GM12865 (cell line): ENCODE measurements at places on chromosomes 7 and 10.

DNA sequence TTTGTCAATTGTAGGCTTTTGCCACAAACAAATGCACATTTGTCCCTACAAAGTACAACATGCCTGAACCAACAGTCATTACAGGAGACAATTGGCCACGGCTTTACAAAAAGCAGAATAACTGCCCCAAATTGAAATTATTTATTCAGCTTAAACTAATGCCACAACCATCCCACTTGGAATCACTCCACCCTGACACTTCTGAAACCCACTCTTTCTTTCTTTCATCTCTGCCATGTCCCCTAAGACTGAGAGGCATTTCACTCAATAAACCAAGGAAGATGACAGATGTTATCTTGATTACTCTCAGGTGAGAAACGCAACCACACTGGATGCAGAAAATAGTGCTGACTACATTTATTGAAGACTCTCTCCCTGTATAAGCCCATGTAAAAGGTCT lies 2.6 kb upstream of the NPM3 start:
- no peak for DNase-seq

GRCh38 chr7:15168489-15168888 lies 265.9 kb upstream of the DGKB start:
- no peak for DNase-seq

DNA sequence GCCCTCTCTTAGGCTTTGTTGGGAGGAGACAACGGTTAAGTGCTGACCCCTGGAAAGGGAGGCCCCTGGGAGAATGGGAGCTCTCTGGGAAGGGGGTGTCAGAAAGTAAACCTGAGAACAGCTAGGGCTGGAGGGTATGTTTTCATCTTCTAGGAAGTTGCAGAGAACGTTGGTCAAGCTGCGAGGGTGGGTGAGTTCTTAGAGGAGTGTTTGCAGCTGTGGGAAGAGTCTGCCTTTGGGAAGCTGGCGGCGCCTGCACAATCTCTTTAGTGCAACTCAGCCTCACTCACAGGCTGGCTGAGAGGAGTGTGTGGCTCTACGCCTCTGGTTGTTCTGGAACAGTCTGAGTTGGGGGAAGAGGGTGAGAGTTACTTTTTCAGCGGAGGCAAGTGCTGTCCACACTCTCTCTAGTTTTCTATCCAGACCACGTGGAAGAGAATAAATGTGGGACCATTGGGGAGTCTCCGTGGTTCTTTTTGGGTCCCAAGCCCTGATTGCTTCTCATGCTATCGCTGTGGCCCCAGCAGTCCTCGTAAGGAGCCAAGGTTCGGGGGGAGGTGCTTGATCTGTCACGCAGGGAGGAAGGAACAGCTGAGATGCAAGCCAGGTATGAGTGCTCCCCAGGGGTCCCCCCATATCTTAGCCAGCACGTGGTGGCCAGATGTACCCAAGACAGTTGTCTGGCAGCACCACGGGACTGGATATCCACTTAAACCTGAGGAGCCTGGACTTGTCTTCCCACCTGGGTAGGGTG lies 237.2 kb downstream of the BUB3 start:
- peak; percentile 96 for DNase-seq

DNA sequence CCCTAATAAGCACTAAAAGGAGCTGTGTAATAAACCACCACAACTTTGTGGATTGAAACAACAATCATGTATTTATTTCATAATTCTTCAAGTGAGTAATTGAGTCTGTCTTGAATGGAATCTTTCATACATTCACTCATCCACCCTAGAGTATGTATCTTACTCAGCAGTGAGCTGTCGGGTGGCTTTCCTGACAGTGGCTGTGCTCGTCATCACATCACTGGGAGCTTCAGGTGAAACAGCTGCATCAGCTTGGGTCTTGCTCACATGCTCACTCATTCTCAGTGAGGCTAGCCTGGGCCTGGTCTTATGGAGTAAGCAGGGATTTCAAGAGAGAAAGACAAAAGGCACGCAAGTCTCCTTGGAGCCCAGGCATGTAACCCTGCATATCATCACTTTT lies 271.4 kb downstream of the POM121L12 start:
- no peak for DNase-seq

GRCh38 chr7:38916396-38916795 lies 7.4 kb upstream of the VPS41 start:
- DNase-seq = no peak

DNA sequence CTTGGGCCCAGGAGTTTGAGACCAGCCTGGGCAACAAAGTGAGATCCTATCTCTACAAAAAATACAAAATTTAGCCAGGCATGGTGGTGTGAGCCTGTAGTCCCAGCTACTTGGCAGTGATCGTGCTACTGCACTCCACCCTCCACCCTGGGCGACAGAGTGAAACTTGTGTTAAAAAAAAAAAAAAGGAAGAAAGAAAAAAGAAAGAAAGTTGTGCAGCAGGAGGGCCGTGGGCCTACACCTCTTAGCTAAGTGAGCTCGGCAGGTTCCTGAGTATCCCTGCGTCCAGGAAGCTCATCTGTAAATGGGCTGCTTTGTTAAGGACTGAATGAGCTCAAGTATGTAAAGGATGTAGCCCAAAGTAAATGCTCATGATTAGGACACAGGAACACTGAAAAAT lies 155.0 kb downstream of the RNF216 start:
- DNase-seq = no peak

GRCh38 chr7:24354456-24354855 lies 70.5 kb downstream of the NPY start:
- no peak for DNase-seq

- peak; percentile 74 for DNase-seq
Measured at GRCh38 chr7:157250605-157251228, 86.1 kb upstream of the DNAJB6 start.

GRCh38 chr10:46106410-46107255 lies 60.6 kb upstream of the MSMB start:
- peak; percentile 47 for DNase-seq

GRCh38 chr7:149552799-149553198 lies 55.2 kb upstream of the ZNF746 start:
- no peak for DNase-seq

- DNase-seq = no peak
Measured at GRCh38 chr7:72286519-72286918, 125.6 kb downstream of the CALN1 start.

DNA sequence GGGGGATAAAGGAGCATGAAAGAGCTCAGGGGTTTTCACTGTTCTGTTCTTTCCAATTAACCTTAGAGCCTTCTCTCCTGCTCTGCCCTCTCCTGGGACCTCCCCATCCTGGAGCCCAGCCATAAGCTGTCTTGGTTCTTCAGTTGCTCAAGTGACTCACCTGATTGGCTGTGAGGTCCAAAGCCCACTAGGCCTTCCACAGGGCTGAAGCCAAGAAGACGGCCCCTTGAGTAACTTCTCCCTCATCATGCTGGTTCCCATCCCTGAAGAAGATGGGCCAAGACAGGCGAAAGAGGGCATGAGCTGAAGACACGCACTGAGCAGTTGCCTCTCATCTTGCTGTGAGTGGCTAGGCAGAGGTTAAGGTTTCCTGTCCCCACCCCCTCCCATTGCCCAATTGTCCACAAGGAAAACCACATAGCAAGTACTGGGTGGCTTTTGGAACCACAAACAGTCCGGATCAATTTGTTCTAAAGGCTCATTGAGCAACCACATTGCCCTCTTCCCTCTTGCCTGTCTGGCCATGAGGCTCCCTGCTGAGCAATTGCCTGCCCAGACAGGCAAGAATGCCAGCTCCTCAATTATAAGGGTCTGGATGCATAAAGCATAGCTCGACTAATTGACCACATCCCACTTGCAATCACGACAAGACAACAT lies 43.9 kb upstream of the GPAM start:
- no peak for DNase-seq

DNA sequence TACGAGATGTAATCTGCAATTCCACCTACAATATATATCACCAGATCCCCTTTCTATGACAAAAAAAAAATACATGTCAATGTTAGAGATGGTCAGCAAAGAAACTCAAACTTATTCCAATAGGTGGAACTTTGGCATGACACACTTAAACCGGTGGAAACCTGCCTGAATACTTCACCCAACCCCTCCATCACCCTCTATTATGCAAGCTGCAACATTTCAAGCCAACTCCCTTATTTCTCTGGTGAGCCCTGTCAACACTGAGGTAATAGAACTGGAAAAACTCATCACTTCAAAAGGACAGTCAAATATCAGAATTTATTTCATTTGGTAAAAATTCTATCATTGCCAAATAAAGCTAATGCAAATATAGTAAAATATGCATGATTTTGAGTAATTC lies 3.6 kb downstream of the ZNF438 start:
- no peak for DNase-seq

DNA sequence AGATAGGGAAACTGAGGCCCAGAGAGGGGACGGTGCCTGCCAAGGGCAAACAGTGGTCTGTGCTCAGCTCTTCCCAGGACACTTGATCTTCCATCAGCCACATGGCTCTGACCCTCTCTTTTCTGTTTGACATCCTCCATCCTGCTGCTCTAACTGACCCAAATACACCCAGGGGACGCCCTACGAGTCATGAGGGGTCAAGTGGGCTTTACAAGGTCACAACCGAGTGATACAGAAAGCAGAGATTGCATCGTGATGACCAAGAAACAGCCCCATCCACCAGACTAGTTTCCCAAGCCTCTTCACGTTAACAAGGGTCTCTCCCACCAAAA lies 131.2 kb upstream of the UNC5B start:
- DNase-seq = no peak

- no peak for DNase-seq
Measured at GRCh38 chr7:44880317-44881018, 4.9 kb downstream of the PURB start.

- DNase-seq = no peak
Measured at GRCh38 chr7:158666401-158666800, 38.2 kb downstream of the NCAPG2 start.

DNA sequence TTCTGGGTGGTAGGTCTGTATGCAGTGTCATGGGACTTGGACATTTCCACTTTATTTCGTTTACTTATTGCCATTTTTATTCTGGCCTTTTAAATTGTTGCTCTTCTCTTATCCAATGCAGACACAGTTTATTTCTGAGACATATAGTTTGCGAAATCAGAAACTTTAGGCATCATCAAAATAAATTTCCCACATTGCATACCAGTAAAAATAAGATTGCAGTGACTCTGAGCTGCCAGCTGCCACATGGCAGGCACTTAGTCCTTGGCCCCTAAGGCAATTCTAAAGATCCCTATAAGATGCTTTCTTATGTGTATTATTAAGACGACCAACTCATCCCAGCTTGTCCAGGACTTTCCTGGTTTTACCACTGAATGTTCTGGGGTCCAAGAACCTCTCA lies 81.8 kb upstream of the ANKRD1 start:
- no peak for DNase-seq

GRCh38 chr10:120506674-120507073 lies 49.6 kb downstream of the PLPP4 start:
- DNase-seq = no peak

- DNase-seq = no peak
Measured at GRCh38 chr10:92903633-92904032, 55.3 kb downstream of the EXOC6 start.

DNA sequence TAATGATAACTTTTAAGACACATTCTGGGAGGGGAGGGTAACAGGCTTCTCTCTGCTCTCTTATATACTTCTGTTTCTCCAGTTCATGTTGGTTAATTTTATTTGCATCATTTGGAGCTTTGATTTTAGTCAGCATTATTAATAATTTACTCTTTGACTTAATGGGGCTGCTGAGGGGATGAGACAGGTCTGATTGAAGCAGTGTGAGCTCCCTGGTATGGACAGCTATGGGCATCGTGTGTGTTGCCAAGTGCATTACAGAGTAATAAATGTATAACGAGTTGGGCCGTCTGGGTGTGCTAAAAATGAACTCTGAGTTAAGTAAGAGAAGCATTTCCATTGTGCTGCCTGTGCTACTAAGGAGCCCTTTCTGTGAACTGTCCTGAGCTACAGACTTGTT lies 31.7 kb upstream of the IKZF1 start:
- no peak for DNase-seq

- DNase-seq = no peak
Measured at GRCh38 chr10:130928306-130928705, 383.2 kb downstream of the TCERG1L start.

- no peak for DNase-seq
Measured at GRCh38 chr10:3898821-3899220, 113.8 kb upstream of the KLF6 start.

DNA sequence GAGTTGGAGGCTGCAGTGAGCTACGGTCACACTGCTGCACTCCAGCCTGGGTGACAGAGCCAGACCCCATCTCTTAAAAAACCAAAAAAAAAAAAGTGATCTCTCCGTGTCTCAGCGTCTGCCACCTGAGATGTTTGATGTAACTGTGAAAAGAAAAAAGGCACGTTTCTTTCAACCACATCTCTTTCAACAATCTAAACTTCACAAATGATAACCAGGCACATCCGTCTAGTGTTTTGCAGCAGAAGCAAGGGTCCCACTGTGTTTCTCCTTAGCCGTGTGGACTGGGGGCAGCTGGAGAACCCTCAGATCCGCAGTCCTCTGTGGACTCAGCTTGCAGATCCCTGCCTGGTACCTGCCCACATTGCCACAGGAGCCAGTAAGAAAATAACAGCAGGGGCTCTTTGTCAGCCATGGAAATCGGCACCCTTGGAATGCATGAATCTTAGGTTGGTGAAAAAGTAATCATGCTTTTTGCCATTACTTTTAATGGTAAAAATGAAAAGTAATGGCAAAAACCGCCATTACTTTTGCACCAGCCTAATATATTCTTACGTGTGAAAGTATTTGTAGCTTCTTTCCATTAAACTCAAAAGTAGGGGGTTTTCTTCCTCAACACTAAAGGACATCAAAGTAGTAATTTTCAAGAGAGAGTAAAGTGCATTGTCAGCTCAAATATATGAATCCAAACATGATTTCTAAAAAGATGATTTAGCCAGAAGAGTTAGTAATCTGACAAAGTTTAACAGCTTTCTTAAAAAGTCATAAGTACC lies 276.5 kb downstream of the CCDC3 start:
- no peak for DNase-seq

- DNase-seq = peak; percentile 70
Measured at GRCh38 chr10:34666008-34666704, 148.9 kb downstream of the PARD3 start.

GRCh38 chr7:122887198-122887597 lies 938 bp upstream of the CADPS2 start:
- peak; percentile 57 for DNase-seq
